ENCODE measurements at places on chromosomes 6 and 20.

GRCh38 chr6:106182455-106182854 lies 96.3 kb downstream of the PRDM1 start:
- no peak for DNase-seq

- no peak for DNase-seq
Measured at GRCh38 chr6:105859457-105859856, 226.7 kb upstream of the PRDM1 start.

DNA sequence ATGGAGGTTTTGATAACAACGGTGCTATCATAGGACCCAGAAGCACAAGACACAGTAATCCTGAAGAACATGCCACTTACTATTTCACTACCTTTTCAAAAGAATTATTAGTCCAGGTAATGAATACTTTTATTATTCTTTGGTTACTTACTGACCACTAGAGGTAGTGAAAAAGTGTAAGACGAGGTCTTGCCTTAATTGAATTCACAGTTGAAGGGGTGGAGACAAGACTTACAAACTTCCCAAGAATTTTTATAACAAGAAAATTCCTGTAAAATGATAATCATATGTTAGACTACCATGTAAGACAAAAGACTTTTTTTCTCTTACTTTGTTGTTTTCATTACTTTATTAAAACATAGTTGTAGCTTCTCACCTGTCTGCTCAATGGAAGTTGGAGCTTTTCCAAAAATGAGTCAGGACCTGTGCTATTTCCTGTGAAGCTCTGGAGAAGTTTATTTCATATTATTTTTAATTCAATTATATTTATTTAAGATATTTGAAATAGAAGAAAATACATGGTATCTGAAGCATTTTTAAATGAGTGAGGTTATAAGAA lies 52.4 kb downstream of the DOP1A start:
- no peak for DNase-seq

- no peak for DNase-seq
Measured at GRCh38 chr6:89692256-89692655, 53.7 kb upstream of the LYRM2 start.

GRCh38 chr6:44671333-44671732 lies 283.8 kb downstream of the CDC5L start:
- no peak for DNase-seq

- DNase-seq, result no peak
Measured at GRCh38 chr20:55540486-55540885, 464.8 kb downstream of the CBLN4 start.

GRCh38 chr20:1472556-1473245 lies 6.1 kb upstream of the NSFL1C start:
- DNase-seq, result no peak

GRCh38 chr6:138038142-138038870 lies 68.9 kb downstream of the PERP start:
- no peak for DNase-seq

DNA sequence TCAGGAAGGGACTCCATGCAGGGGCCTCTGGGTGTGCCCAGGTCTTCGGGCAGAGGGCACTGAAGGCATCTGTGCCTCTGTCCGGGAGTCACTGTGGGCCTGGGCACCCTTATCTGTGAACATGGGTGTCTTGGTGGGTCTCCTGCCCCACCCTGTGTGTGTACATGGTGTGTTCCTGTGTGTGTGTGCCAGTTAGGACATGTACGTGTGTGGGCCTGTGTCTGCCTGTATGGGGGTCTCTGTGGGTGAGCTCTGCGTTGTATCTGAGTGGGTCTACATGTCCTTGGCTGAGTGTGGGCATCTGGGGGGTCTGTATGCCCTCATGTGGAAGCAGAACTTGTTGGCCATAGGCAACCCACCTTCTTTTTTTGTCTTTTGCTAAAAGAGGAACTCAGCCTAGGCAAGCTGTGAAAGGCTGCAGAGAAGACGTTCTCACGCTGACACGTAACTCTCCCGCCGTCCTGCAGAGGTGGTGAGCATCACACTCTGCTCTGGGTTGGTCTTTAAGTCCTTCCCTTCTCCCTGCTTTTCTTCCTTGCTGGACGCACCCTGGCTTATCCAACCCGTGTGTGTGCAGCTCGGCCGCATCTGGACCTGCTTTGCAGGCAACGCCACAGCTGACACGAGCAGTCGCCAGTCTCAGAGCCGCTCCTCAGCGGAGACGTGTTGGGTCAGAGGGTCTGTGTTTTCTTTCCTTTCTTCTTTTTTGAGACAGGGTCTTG lies 532 bp upstream of the NPBWR2 start:
- DNase-seq, result no peak

- no peak for DNase-seq
Measured at GRCh38 chr6:168615837-168616236, 174.9 kb downstream of the SMOC2 start.

DNA sequence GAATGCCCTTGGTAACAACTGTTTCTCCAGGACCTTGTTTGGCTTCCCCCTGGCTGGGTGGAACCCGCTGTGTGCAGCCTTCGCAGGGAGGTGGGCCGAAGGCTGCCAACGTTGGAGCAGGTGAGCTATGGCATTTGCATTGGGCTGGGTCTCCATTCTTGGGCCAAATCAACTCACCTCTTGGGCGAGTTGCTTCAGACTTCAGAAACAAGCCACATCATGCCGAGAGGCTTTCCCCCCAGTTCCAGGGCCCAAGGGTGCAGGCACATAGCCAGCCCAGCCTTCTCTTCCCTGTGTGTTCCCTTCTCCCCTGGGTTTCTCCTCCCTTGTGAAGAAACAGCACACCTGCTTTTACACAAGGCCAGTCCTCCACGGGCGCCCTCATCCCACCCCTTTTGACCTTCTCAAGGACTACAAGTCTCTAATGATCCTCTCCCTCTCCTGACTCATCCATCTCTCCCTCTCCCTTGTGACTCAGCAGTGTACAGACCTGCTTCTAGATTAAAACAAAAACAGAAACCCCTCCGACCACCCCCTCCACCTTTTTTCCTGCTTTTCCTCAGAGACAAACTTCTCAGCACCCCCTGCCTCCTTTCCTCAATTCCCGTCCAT lies 41.6 kb downstream of the FAM209B start:
- DNase-seq, result no peak

GRCh38 chr6:52013035-52013434 lies 74.4 kb downstream of the PKHD1 start:
- DNase-seq, result no peak

DNA sequence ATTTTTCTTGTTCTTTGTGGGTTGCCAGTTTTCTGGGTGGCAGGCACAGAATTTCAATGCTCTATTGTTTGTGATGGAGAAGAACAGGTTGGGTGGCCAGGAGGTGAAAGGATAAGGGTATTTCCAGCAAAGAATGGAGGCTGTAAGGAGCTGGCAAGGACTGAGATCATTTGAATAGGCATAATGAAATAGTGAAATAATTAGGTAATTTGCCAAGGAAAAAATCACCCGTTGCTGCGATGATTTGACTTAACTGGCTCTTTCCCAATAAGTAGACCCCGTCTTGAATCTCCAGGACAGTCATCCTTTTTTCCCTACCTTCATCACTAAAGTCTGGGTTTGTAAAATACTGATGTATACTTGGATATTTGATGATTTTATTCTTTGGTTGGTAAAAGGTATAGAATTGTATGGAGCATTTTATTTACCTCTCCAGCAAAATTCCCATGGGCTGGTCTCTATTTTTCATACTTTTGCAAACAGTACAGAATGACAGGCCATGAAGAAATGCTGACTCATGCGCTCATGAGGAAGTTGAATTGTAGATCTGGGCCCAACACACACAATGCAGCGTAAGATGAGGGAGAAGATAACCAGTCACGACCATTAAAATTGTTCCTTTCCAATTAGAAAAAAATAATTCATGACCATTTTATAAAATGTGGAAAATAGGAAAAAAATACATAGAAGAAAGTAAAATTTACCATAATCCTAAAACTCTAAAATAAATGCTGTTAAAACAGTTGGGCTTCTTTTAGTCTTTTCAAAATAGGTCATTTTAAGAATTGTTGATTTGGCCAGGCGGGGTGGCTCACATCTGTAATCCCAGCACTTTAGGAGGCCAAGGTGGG lies 2.4 kb upstream of the GCNT2 start:
- peak; percentile 65 for DNase-seq

Measured in astrocyte (in vitro differentiated cells and primary cell).